ENCODE measurements at places on chromosomes 5 and 9.

DNA sequence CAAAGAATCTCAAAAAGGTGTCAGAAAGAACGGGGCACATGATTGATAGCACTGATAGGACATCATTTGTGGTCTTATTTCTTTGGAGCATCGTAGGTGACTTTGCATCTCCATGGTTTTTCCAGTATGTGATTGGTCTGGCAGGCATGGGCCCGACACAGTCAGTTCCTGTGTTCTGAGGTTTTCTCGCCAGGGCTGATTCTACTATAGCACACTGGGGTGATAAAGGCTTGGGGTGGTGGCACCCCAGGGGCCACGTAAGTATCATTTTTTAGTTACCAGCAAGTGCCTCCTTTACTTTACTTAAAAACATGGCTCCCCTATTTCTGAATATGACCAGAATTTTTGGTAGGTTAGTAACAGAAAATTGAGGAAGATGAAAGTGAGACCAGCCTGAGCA is 202.7 kb downstream of the RFK start:
- no peak for DNase-seq

DNA sequence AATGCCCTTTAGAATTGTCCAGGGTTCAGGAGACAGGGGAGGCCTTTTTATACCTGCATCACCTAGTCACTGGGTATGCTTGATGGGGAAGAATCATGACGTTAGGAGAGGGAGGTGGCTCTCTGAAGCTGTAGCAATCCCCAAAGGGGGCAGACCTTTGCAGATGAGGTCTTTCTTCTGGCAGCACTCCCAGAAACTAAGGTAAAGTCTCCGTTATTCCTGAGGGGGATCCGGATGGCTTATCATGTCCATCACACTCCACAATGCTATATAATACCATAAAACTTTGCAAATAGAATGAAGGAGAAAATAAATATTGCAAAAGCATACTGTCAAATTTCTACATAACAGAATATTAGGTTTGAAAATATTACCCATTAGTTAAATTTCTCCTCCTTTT is 21.5 kb upstream of the CAST start:
- DNase-seq: no peak

GRCh38 chr5:143400541-143401226 is 2.8 kb downstream of the NR3C1 start:
- DNase-seq: no peak

DNA sequence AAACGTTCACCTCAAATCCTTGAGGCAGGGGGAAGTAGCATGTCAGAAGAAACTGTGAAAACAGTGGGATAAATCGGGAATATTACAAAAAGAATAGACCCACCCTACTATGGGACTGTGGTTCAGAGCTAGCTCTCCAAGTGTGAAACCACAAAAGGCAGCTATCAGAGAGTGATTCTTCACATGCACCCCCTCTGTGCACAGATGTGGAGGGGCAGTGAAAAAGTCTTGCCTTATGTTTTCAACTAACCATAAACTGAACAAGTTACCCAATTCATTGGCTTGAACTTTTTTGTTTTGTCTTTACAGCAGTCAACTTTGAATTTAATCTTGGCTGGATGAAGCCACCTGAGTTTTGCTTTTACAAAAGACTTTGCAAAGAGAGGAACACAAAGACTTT is 98.8 kb upstream of the NR4A3 start:
- no peak for DNase-seq

DNA sequence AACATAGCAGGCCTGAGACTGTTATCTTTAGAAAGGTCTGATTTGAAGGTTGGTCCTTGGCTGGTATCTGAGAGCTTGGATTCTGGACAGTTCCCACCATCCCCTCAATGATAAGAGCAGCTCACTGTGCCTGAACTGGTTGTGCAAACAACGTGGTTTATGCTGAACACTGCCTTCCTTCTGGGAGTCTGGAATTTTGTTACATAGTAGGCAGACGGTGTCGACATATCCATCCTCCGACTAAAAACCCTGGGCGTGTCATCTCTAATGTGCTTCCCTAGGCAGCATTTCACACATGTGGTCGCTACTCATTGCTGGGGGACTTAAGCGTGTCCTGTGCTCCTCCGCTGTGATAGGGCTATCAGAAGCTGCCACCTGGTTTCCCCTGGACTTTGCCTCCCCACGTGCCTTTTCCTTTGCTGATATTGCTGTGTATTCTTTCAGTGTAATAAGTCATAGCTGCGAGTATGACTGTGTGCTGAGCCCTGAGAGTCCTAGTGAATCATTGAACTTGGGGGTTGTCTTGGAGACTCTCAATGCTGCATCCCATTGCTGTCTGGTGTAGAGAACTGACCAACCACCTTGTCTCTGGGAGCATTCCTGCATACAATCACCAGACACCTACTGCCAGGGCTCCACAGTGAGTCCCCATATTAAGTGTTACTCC is 119.1 kb upstream of the TBC1D2 start:
- no peak for DNase-seq

GRCh38 chr5:151374539-151374938 is 27.2 kb upstream of the SLC36A2 start:
- DNase-seq: no peak

- no peak for DNase-seq
These were observed 272.2 kb upstream of the DMRT1 start for GRCh38 chr9:569296-569695.

- no peak for DNase-seq
These were observed 189.7 kb downstream of the GNAQ start for GRCh38 chr9:77841739-77842386.

- no peak for DNase-seq
These were observed 103.8 kb downstream of the MAP1B start for GRCh38 chr5:72210888-72211678.

- DNase-seq: no peak
These were observed 208.0 kb downstream of the PAPPA start for GRCh38 chr9:116361547-116361946.

- DNase-seq: no peak
These were observed 264.9 kb downstream of the TLE1 start for GRCh38 chr9:81424431-81424830.

DNA sequence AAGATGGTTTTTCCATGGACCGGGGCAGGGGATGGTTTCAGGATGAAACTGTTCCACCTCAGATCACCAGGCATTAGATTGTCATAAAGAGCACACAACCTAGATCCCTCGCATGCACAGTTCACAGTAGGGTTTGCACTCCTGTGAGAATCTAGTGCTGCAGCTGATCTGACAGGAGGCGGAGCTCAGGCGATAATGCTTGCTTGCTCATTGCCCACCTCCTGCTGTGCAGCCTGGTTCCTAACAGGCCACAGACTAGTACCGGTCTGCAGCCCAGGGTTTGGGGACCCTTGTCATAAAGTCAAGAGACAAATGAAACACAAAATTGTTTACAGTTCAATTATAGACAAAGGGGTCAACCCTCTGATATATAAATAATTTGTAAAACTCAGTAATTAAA is 101.7 kb downstream of the RANBP17 start:
- DNase-seq: no peak

- DNase-seq: no peak
These were observed 17.5 kb downstream of the PRKACG start for GRCh38 chr9:68996462-68996861.

DNA sequence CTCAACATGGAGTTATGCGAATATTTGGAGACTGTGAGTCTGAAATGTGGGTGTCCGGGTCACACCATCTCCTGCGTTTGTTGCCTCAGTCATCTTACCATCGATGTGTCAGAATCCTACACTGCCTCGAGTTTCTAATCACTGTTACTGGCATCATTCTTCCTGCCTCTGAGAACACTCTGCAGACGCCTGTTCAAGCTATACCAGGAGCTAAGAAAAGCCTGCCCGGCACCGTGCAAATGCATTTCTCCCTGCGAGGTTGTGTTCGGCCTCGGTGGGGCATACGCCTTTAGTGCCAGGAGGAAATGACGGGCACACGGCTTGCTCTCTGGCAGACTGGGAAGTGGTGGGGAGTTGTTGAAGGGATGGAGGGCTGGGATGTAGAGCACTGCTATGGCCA is 31.2 kb upstream of the SLC25A51 start:
- no peak for DNase-seq

- DNase-seq: no peak
These were observed 74.9 kb downstream of the FANCC start for GRCh38 chr9:95242613-95243012.

- no peak for DNase-seq
These were observed 93.2 kb downstream of the ISL1 start for GRCh38 chr5:51476431-51476830.

GRCh38 chr5:60453186-60453976 is 246.6 kb downstream of the DEPDC1B start:
- DNase-seq: no peak

DNA sequence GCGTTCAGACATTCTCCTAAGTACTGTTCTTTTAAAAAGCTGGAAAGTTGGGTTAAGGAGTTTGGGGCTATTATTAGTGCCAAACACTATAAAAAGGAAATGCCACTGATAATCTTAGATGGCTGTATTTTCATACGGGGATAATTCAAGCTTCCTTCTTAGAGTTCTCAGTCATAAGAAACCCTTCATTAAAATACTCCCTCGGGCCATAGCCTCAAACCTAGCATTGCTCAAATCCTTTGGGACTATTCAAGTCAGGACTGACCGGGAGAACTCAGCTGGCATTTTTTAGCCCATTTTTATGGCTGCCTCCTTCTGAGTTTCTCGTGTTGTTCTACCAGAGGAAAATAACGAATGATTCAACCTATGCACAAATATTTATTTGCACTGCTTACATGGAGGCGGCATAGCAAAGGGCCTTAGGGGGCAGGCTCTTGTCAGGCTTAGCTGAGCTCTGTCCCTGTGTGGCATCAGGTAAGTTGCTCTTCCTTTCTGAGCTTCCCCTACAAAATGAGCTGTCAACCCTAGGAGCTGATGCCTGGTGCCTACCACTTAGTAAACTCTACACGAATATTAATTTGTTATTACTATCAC is 33.5 kb upstream of the ADAM19 start:
- no peak for DNase-seq

GRCh38 chr9:9945966-9946365 is 666.8 kb downstream of the PTPRD start:
- no peak for DNase-seq

DNA sequence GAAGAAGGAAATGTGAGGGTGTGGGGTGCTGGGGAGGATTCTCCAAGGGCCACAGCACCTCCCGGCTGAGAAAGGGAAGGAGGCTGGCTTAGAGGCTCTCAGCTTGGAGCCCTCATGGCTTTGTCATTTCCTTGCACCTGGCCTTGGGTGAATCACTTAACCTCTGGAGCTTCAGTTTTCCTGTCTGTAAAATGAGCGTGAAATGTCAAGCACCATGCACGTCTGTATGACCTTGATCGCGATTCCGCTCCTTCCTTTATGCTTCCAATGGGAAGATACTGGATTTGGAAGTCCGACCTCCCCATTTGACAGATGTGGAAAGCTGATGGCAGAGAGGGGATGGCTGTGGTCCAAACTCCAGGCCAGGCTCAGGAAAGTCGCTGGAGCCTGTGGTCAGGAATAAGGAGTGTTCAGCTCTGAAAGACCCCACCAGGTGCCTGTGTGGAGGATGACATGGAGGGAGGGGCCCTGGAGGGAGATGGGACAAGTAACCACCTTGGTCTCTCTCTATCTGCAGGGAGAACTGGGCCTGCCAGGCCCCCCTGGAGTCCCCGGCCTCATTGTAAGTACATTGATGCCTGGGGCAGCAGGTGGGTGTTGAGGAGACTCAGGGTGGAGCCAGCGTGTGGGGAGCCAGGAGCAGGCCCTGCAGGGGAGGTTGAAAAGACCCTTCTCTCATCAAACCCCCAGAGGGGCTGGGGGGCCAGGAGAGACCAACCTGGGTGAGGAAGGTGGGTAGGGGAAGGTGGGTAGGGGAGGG is 66.5 kb downstream of the COL27A1 start:
- no peak for DNase-seq

DNA sequence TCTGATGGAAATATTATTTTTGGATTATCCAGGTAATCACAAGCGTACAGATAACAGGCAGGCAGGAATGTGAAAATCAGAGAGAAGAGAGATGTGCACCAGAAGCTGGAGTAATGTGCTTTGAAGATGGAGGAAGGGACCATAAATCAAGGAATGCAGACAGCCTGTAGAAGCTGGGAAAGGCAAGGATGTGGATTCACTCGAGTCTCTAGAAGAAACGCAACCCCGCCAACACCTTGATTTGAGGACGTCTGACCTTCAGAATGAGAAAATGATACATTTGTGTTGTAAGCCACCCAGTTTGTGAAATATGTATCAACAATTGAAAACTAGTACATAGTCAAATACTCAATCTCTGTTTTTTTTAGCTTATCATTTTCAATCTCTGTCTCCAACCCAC is 207.6 kb upstream of the MPDZ start:
- DNase-seq: no peak

GRCh38 chr5:138831703-138832102 is 43.4 kb downstream of the LRRTM2 start:
- DNase-seq: no peak

DNA sequence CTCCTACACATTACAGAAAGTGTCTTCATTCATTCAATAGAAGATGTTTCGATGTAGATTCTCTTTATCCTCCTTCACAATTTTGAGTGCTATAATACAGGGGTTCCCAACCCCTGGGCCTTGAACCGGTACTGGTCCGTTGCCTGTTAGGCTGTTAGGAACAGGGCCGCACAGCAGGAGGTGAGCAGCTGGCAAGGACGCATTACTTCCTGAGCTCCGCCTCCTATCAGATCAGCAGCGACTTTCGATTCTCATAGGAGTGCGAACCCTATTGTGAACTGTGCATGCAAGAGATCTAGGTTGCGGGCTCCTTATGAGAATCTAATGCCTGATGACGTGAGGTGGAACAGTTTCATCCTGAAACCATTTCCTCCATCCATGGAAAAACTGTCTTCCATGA is 153.0 kb upstream of the SMC2 start:
- DNase-seq: no peak

- no peak for DNase-seq
These were observed 1.3 kb downstream of the TCF7 start for GRCh38 chr5:134115806-134116175.

GRCh38 chr5:24232041-24232440 is 412.7 kb downstream of the CDH10 start:
- no peak for DNase-seq

DNA sequence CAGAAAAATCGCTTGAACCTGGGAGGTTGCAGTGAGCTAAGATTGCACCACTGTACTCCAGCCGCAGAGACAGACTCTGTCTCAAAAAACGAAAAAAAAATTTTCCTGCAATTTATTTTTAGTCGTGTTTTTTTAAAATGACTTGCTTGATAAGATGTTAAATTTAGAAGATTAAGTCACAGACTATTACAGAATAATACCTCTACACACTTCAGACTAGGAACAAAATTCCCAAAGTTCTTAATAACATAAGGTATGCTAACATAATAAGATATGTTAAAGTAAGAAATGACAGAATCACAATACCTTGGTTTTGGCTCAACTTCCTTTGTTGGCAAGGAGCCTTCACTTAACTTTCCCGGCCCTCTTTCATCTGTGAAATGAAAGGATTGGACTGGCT is 59.5 kb upstream of the NPR3 start:
- DNase-seq: no peak

DNA sequence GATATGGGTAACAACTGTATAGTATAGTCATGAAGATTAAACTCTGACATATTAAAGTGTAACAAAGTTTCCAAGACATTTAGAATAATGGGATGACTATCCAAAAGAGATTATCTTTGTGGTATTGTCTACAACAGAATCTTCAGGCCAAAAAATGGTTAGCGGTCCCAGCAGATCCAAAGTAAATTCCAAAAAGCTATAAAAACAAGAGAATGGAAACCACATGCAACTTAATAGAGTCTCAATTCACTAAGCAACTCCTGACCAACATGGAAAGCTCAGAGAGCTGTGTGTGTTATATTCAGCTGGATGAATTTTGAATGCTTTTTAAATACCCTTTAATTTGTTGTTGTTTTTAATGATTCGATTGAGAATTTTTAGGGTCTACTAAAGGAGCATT is 688.2 kb downstream of the CETN3 start:
- DNase-seq: no peak

All from CD8-positive, alpha-beta T cell (primary cell).